ENCODE measurements at places on chromosomes 2 and 18.

DNA sequence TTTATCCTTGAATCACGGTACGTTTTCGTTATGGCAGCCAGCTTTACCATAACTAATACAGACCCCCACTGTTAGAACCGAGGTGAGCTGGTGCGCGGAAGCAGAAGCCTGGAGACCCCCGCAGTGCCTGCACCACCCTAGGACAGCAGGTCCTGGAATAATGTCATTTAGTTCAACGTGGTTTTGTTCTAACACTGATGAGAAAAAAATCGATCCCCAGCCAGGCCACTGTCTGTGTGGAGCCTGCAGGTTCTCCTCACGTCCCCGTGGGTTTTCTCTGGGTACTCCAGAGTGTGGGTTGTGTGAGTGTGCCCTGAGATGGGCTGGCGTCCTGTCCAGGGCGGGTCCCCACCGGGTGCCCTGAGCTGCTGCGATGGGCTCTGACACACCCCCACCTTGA is 69.9 kb upstream of the ST3GAL5 start:
- no peak for DNase-seq

DNA sequence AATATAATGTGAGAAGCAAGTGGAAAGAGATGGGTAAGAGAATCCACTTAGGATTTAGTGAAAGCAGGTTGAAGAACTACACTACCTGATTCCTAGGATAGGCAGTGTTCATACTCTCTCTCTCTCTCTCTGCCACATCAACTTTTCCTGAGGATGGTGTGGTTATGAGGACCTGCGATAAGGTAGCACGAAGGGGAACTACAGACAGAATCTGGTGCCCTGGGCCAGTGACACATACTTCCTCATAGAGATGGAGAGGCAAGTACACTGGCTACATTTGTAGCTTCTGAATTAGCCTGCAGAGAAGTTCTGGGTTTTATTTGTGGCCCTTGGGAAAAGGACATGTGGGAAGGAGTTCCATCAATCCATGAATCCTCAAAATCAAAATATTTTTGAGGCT is 44.5 kb downstream of the PTH2R start:
- DNase-seq, result no peak

DNA sequence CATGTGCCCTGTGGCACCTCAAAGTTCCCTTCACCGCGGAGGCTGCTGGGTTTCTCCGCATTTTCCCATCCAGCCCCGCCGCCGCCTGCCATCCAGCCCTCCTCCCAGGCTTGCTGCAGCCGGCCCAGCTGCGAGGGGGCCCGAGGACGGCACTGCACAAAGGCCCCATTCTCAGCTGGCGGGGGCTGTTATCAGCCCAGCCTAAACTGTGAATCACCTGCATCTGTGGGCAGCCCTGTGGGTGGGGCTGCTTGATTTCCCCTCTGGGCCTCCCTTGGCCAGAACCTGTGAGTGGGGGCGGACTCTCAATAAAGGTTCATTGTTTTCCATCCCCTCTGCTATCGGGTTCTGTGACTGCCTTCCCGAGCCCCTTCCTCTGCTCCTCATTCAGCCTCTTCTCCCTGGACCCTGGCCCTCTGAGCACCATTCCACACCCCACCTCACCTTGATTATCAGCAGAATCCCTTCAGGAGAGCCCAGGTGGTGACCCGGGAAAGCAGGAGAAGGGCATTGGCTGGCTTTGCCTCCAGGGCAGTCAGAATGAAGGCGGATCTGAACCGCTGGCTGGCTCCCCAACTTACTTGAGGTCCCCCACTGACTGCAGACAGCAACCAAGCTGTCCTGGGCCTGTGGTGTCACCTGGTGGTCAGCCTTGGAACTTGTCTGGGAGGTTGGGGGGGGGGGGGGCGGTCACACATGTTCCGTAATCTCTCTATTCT is 204.5 kb downstream of the ZFP36L2 start:
- DNase-seq, result no peak

DNA sequence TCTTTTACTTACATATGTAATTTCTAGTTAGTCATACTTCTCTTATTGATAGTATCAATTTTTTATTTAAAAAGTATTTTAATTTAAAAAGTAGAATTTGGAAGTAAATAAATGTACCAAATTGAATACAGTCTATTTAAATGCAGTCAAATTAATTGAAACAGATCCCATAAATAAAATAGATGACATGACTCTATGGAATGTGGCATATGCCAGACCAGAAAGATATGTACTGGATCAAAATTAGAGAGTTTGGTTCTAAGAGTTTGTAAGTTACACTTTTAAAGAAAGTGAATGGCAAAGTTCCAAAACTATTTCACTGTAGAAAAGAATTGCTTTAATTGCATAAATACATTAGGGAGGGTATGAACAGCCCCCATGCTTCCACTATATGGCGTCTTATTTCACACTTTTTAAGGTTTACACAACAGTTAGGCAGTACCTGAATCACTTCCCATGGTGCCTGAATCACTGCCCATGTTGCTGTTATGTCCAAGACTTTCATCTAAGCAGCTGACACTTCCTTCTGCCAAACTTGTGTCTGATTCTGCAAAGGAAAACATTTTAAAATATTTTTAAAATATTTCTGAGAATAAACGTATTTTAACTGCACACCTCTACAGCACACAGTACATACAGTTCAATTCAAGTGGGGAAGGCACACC is 25.2 kb downstream of the IFIH1 start:
- no peak for DNase-seq

DNA sequence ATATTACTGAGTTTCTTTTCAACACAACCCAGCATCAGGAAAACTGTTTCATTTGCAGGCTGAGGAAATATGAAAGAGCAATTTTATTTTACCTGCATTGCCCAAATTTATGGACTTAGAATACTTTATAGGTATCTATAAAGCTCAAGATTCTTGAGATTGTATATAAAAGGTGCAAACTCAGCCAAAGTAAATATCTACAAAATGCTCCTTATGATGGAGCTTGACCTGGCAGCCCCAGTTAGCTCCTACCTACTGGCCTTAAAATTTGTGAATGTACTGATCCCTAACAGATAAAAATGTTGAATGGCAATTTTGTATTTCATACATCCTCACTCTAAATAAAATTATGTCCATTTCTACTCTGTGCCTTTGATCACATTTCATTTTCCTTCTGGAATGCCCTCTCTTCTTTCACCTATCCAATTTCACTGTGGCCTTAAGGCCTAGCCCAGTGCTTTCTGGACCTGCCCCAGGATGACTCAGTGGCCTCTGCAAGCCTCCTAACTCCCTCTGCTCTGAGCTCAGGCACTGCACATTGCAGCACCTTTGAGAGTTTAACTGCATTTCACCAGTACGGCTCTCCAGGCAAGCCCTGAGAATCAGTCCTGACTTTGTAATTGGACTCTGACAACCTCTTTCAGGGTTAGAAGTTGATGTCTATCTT is 125.9 kb downstream of the ANTXR1 start:
- DNase-seq, result no peak

DNA sequence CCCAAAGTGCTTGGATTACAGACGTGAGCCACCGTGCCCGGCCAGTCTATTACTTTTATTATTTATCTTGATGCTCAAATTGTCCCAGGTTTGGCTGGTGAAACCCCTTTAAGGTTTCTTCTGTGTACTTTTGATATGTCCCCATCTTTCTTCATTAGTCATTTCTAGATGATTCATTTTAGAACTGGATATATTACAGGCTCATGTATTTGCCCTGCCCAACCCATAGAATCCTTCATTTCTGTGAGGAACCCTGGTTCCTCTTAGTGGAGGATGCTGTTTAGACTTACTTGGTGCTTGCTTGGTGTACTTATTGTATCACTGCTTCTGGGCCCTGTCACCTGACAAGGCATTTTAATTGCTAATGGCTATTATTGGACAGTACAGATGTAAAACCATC is 40.1 kb downstream of the KCMF1 start:
- DNase-seq, result no peak

- DNase-seq, result no peak
Measured at GRCh38 chr2:157787364-157787938, 88.7 kb downstream of the ACVR1 start.

- no peak for DNase-seq
Measured at GRCh38 chr2:62672601-62673000, 32.9 kb upstream of the EHBP1 start.

- DNase-seq, result no peak
Measured at GRCh38 chr2:142190805-142191204, 60.0 kb upstream of the LRP1B start.

- no peak for DNase-seq
Measured at GRCh38 chr2:17757321-17757720, 3.4 kb downstream of the GEN1 start.

DNA sequence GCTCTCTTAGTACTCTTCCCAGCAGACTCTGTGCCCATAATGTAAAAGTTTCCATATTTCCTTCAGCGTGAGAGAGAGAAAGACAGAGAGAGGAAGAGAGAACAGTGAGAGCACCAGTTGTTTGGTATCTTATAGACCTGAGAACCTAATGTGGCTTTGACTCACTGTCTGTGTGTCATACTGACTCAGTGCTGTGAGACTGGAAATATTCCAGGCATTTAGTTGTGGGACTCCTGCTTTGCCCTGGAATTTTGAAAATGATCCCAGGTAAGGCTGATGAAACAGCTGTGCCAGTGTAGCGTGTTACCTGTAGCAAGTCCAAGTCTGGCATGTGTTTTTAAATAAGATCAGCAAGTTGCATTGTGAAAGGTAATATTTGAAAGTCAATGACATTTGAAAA is 87.9 kb upstream of the KCNH7 start:
- DNase-seq, result no peak

DNA sequence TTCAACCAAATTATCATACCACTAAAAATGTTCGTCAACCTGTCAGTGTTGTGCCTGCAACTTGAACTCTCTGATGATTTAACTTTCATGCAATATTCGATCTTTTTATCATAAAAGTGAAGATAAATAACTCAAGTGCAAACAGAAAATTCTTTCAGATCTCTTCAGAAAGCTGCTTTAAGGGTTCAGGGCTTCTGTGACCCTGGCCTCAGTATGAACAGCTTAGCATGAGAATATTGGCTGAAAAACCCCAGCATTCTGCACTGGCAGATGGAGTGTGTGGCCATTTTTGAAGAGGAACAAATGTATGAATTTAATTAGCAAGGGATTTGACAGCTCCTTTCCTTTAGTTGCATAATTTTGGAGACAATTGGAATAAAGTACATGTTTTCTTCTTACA is 851.4 kb upstream of the SOX11 start:
- DNase-seq, result no peak

GRCh38 chr2:70477441-70477844 is 76.2 kb downstream of the TGFA start:
- DNase-seq, result no peak

- no peak for DNase-seq
Measured at GRCh38 chr18:2471523-2471922, 99.8 kb downstream of the METTL4 start.

DNA sequence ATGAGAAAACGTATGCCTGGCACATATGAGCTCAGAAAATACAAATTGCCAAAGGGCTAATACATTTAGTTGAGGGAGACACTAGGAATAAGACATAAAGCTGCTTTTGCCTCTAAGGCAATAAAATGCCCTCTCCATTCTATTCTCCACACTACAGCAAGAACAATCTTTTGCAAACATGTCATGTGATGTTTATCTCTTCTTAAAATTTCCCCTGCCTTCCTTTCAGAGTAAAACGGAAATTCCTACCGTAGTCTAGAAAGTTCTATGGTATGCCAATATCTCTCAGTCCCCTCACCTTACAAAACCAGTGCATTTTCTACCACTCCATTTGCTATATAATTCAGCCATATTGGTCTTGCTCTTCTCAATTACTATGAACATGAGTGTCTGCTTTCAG is 33.1 kb downstream of the C18orf54 start:
- no peak for DNase-seq

DNA sequence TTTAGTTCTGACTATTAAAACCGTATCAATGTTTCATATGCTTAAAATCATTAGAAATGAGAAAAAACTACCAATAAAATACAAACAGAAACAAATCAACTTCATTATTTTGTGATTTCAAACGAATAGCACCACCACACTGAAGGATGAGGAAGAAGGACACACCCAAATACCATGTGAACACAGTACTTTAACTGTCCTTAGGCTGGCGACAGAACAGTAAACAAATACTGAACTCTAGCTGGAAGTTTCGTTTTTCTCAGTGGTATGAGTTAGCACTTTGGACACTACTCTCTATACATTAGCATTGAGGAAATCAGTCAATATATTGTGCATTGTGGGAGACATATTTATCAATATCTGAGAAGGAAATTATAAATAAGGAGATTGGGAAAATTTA is 202.4 kb upstream of the AGAP1 start:
- no peak for DNase-seq

- DNase-seq, result no peak
Measured at GRCh38 chr2:236852100-236852976, 233.4 kb upstream of the COPS8 start.

DNA sequence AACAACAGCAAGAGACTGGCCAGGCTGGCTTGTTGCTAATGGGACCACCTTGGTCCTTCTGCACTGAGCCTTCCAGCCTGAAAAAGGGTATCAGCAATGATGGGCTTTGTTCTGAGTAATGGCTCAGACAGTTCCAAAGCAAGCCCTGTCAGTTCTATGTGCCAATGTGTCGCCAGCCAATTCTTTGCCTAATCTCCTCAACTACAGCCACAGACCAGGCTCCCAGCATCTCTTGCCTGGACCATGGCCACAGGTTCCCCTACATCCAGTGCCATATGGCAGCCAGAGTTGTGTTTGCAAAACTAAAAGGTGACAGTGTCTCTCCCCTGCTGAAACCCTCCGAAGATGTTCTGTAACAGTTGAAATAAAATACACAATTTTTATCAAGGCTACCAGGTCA is 61.5 kb upstream of the TMEM177 start:
- DNase-seq, result no peak

DNA sequence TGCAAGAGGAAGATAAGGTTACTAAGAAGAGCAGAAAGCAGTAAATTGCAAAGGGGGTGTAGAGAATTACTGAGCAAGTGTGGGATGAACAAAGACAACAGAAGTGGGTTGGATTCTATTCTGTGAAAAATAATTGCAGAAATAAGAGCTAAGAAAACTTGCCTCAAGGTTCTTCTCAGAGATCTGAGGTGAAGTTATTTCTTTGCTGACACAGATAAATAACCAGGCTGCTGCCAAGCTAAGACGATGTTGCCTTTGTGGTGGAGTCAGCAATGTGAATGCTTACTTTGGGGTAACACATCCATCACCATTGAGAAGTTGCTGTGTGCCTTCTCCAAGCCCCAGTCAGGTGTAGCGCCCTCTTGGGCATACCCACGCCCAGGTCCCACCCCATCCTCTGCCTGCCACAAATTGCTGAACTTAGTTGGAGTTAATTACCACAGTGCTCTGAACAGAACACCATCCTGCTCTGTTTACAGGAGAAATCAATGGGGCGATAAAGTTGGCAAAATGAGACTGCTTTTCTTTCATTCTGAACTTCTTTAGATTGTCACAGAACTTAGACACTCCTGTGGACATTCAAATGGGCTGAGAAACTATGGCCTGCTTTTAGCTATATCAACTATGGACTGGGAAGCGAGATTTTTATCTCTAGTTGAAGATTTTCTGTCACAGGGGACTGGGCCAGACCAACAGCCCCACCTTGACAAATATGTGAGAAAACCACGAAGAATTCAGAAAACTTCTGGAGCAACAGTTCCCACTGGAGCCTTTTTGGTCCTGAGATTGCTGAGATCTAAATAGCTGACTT is 283.6 kb downstream of the TMX3 start:
- no peak for DNase-seq
